ENCODE measurements at places on chromosomes 1 and 21.

DNA sequence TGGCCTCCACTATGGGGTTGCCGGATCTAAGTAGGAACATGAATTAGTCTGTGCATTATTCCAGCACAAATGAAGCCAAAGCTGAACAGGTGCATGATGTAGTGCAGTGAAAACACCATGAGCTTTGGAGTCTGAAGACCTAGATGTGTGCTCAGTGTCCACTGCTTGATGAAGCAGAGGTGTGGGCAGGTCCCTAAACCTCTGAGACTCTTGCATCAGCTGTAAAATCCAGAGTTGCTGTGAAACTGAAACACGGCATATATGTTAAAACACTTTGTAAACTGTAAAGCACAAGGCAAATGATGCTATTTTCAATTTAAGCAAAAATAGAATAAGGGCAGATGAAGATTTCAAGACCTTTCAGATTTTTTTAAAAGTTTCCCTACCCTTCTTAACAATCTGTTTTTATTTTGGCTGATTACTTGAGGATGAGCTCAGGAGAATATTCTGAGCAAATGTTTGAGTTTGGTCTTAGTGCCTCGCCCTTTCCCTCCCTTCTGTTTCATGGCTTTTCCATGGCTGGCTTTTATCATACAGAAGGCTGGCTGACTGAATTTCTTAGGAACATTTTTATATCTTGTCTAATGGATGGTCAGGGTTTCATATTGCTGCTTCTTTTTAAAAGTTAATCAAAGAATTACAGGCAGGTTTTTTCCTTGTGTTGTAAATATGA, 221.8 kb downstream of the NTNG1 start:
- DNase-seq: no peak

- no peak for DNase-seq
Measured at GRCh38 chr1:77394166-77394565, 112.3 kb downstream of the AK5 start.

DNA sequence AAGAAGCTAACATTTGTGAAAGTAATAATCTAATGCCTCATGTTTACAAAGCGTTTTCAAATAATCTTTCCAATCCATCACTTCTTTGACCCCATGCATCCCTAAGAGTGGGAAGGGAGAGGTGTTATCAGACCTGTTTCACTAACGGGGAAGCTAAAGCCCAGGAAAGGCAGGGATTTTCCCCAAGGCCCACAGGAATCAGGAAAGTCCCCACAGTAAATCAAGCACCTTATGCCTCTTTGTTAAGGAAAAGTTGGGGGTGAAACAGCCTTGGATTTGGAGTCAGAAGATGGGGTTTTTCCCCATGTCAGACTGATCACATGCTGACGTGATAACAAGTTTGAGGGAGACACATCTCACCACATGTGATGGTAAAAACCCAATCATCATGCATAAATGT, 20.0 kb upstream of the ANGPTL7 start:
- DNase-seq: no peak

- DNase-seq: no peak
Measured at GRCh38 chr1:36559061-36559460, 76.3 kb upstream of the CSF3R start.

- no peak for DNase-seq
Measured at GRCh38 chr21:17066006-17066405, 446.8 kb upstream of the CXADR start.

- DNase-seq: no peak
Measured at GRCh38 chr1:2479618-2480017, 3.5 kb downstream of the PLCH2 start.

GRCh38 chr1:200184196-200184595, 156.7 kb downstream of the NR5A2 start:
- no peak for DNase-seq

Data from activated T-cell treated with anti-CD3 and anti-CD28 coated beads, Interleukin-2, amount 50 U/mL, for 72 hours (primary cell).